NCI-H2107 (cell line): ENCODE measurements at places on chromosomes 2 and 18.
A peak's percentile ranks its signal among the peaks of the same experiment; 100 is the strongest.

DNA sequence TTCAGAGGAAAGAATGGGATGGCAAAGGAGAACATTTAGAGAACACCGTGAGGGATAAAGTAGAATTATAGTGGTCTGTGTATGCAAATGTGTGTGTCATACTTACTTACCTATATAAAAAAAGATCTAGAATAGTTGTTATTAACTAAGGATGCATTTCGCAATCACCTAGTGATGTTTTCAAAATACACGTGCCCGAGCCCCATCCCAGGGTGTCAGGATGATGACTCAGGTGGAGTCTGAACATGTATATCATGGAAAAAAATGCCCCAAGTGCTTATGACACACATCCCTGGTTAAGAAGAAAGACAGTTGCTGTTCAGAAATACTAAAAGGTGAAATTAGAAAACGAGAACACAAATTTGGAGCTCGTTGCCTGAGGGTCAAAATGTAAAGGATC lies 109.0 kb downstream of the CERS6 start:
- no peak for DNase-seq

DNA sequence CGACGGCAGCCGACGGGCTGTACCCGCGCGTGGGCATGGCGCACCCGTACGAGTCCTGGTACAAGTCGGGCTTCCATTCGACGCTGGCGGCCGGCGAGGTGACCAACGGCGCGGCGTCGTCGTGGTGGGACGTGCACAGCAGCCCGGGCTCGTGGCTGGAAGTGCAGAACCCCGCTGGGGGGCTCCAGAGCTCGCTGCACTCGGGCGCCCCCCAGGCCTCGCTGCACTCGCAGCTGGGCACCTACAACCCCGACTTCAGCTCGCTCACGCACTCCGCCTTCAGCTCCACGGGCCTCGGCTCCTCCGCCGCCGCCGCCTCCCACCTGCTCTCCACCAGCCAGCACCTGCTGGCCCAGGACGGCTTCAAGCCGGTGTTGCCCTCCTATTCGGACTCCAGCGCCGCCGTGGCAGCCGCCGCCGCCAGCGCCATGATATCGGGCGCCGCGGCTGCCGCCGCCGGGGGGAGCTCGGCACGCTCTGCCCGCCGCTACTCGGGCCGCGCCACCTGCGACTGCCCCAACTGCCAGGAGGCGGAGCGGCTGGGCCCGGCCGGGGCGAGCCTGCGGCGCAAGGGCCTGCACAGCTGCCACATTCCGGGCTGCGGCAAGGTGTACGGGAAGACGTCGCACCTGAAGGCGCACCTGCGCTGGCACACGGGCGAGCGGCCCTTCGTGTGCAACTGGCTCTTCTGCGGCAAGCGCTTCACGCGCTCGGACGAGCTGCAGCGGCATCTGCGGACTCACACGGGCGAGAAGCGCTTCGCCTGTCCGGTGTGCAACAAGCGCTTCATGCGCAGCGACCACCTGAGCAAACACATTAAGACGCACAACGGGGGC lies 2.0 kb downstream of the SP9 start:
- DNase-seq: no peak

DNA sequence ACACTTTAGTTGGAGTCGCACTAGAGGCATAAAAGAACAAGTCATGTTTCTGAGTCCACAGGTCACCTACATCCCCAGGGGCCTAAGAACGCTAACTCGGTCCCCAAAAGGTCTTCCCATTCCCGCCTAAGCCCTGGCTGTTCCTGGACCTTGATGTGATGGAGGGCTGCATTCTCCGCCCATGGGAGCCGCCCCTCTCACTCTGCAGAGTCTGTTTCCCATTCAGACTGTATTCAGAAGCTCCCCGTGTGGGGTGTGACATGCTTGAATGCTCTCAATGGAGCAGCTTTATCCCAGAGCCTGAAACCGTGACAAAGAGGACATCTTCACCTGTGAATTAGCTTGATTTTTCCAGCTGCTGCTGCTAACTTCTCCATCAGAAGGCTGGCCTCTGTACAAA lies 319.0 kb upstream of the KLHL29 start:
- no peak for DNase-seq

DNA sequence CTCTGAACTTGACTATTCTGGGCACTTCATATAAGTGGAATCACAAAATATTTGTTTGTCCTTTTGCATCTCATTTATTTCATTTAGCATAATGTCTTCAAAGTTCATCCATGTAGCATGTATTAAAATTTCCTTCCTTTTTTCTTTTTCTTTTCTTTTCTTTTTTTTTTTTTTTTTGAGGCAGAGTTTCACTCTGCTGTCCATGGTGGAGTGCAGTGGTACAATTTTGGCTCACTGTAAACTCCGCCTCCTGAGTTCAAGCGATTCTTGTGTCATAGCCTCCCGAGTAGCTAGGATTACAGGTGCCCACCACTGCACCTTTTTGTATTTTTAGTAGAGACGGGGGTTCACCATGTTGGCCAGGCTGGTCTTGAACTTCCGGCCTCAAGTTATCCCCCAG lies 11.9 kb downstream of the ATP8B1 start:
- no peak for DNase-seq

GRCh38 chr2:109454765-109455394 lies 158.9 kb downstream of the SEPTIN10 start:
- DNase-seq: no peak

DNA sequence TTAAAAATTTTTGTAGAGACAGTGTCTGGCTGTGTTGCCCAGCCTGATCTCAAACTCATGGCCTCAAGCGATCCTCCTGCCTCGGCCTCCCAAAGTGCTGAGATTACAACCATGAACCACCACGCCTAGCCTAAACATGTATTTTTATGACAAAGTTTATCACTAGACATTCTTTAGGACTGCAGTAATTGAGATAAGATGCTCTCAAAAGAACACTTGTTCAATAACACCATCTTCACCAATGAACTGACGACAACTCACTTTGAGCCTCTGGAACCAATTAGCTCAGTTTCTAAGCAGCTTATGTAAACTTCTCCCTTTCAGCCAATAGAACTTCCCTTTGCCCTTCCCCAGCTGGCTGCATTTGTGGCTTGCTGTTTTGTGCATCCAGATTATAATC lies 15.3 kb upstream of the PPP4R1 start:
- no peak for DNase-seq

- DNase-seq: no peak
Measured at GRCh38 chr2:39618736-39619135, 47.0 kb upstream of the TMEM178A start.

DNA sequence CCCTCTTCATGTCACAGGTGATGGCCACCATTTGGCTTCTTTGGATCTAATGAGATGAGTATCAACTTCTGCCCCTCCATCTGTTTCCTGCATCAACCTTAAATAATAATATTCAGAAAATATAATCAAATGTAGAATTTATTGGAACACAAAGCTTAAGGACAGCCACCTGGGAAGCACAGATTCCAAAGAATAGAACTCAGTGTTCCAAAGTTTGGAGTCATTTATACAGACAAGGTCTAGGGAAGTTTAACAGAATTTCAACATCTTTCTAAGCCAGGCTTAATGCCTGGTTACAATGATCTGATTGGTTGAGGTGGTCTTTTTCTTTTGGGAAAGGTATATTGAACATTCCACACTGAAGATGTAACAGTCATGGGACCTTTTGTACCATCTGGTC lies 218.0 kb upstream of the PIEZO2 start:
- DNase-seq: no peak

- DNase-seq: no peak
Measured at GRCh38 chr2:202100176-202100575, 27.1 kb downstream of the KIAA2012 start.

GRCh38 chr2:37622450-37623100 lies 48.9 kb downstream of the CDC42EP3 start:
- no peak for DNase-seq

DNA sequence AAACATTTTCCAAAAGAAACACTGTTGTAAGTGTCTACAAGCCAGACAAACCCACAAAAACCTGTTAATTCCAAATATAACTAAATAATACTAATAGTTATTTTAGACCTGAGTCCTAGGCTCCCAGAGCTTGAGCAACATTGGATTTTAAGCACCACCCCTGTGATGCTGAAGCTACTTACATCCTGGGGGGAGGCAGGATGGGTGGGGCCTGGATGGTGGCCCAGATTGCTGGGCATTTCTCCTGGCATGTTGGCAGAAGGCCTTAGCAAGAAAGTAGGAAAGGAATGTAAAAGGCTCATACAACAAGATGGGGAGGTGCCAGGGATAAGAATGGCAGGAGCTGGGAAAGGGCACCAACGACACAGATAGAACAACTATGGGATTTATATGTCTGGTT lies 50.7 kb upstream of the OTX1 start:
- no peak for DNase-seq

- DNase-seq: no peak
Measured at GRCh38 chr2:172976116-172976515, 99.5 kb upstream of the MAP3K20 start.

GRCh38 chr2:11314487-11314886 lies 29.9 kb downstream of the ROCK2 start:
- DNase-seq: no peak

DNA sequence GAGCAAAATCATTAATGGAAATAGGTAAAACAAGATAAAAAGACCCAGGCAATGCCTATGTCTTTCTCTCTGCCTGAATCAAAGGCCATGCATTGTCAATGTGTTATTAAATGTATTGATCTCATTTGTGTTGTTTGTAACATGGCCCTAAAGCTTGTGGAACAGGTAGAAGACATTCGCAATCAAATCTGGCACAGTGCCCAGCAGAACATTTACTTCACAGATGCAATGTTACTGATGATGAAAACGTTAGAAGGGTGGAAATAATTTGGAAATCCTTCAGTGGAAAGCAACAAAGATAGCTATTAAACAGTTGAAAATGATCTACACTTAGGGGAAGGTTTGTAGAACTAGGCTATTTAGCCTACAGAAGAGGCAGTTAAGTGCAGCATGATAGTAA lies 368.2 kb downstream of the EPHA4 start:
- no peak for DNase-seq

GRCh38 chr18:79599441-79599931 lies 80.1 kb upstream of the CTDP1 start:
- no peak for DNase-seq

DNA sequence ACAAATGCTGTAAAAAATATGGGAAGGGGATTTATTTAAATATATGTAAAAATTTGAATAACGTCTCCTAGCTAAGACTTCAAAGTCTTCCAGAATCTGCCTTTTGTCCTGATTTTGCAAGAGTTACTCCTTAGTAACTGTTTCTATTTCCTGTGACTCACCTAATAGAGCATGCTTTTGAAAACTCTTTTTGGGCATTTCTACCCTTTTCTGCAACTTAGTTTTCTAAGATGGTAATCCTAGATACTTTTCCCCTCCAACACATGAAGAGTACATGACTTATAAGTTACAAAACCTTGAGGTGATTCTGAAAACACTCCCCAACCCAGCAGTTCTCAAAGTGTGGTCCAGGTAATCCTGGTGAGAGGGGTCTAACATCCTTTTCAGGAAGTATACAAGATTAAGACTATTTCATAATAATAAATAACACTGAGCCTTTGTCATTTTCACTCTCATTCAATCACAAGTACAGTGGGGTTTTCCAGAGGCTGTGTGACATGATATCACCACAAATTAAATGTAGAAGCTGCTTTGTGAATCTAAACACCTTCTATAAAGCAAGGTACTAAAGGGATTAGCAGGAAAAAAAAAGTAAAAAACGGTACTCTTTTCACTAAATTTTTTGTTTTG lies 31.9 kb downstream of the PPP4R3B start:
- DNase-seq: no peak

- peak; percentile 24 for DNase-seq
Measured at GRCh38 chr2:122081751-122082150, 326.3 kb downstream of the TSN start.

- DNase-seq: no peak
Measured at GRCh38 chr2:120638450-120638849, 97.2 kb upstream of the GLI2 start.

- no peak for DNase-seq
Measured at GRCh38 chr2:9238591-9239326, 32.1 kb downstream of the ASAP2 start.

DNA sequence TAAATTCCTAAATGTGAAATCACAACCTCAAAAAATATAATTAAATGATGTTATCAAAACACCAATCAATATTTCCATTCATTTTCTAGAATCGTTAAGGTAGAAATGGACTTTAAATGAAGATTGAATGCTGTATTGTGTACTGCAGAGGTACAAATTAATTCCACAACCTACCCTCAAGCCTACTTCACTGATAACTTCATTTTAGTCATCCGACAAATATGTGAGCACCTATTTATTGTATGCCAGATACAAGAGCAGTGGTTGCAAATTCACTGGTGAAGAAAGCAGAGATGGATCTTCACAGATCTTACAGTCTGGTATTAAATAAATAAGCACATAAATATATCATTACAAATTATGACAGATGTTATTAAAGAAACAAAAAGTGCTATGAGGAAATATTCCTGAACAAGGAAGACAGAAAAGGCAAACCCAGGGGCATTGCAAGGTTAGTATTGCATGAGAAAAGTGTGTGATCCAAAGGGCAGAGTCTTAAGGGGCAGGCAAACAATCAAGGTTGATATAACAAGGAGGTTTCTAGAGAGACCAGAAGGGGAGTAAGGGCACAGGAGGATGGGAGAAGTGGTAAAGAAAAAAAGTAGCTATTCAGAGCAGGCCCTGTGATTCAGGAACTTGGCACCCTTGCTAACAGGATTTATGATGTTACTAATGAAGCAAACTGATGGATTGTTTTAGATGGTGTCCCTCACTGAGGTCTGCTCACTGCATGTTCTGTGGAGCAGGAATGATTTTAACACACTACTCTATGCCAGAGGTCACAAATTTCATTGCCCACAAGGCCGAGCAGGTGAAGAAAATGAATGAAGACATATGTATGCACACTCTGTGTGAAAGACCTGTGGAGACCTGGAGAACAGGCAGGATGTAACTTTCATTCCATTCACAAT lies 128.0 kb upstream of the CCDC150 start:
- no peak for DNase-seq

DNA sequence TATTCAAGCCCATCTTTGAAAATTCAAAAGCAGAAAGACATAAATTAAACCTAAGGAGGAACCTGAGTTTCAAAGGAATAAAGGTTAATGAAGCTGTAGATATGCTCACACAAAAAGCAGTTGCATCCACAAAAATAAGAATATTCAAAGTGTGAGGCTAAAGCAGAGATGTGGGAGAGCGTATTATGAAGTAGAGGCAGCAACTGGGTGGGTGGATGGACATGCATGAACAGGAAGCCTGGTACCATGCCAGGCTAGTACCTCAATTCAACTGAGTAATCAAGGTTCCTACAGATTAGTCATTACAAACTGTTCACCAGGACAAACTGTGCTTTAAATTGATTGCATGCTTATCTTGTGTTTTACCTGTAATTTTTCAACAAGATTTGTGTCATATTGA lies 330.0 kb upstream of the PKDCC start:
- no peak for DNase-seq
